ENCODE measurements at places on chromosomes 12 and 14.

DNA sequence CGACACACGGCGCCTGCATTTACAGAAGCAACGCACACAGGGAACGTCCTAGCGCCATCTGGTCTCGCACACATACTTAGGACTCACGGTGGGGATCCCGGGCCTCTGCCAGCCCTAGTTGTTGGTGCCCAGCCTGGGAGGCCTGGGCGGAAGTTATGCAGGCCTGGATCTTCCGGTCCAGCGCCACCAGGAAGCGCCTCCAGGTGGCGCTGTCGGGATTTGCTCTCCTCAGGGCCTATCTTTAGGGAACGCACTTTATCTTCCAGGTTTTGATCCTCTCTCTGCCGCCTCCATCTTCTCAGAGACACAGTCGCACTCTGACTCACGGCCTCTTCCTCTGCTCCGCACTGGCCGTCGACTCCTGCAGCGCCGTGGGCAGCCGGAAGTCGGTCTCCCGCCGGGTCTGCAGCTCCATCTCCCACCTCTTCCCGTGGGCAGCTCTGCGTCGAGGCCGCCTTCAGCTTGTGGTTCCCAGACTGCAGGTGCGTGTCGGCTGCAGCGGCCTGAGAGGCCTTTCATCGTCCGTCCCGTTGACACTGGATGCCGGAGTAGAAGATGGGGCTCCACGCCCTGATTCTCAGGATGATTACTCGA, 760.4 kb downstream of the TMEM121 start:
- DNase-seq, result no peak

DNA sequence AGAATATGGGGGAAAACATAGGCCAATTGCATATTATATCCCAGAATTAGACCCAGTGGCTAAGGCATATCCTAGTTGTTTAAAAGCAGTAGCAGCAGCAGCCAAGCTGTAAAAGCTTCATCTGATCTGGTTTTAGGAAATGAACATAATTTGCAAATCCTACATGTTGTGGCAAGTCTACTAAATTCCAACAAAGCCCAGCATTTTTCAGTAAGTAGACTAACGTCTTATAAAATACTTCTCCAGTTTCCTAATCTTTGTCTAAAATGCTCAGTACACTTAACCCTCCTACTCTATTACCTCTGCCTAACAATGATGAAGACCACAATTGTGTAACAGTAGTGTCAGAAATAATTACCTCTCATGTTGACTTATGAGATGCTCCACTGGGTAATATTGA, 70.9 kb upstream of the RERGL start:
- DNase-seq, result no peak

GRCh38 chr12:29662734-29663323, 120.9 kb downstream of the TMTC1 start:
- DNase-seq, result peak; percentile 18

GRCh38 chr12:6228535-6229223, 28.5 kb downstream of the CD9 start:
- peak; percentile 55 for DNase-seq

GRCh38 chr12:15225136-15225862, 4.1 kb upstream of the RERG start:
- DNase-seq, result no peak

DNA sequence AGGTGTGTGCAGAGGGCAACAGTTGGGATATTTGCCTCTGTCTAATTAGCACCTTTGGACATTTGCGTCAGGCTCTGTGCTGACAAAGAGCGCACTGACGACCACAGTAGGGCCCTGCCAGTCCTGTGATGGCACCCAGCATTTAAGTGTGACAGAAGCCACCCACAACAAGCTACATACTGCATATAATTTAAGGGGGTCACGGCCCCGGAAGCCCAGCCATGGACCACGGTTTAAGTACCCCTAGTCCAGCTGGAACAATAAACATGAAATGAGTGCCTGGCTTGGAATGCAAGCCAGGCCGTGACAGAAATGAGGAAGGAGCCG, 16.8 kb upstream of the DYNC1H1 start:
- no peak for DNase-seq

- DNase-seq, result no peak
Measured at GRCh38 chr14:100403802-100404365, 80.7 kb downstream of the SLC25A47 start.

- no peak for DNase-seq
Measured at GRCh38 chr12:11431486-11431885, 36.1 kb upstream of the PRB2 start.

DNA sequence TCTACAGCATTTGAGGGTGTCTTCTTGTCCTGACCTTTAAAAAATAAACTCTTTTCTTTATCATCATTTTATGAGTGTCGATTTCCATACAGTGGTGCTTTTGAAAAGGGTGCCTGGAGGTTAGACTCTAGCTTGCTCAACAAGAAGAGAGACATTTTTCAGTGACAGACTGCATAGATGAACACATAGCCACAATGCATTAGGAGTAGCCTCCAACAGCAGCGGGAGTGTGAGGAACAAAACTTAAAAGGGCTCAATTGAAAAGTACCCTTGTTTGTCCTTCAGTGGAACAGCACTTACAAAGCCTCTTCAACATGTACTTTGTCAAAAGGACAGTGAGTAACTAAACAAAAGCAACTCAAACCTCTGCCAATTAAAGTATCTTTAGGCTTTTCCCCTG, 119.3 kb downstream of the SOX5 start:
- DNase-seq, result no peak

- DNase-seq, result no peak
Measured at GRCh38 chr12:115990241-115990640, 287.3 kb downstream of the MED13L start.

GRCh38 chr12:55743406-55744339, 751 bp downstream of the GDF11 start:
- no peak for DNase-seq

- DNase-seq, result no peak
Measured at GRCh38 chr14:84282618-84283017, 1247.3 kb upstream of the FLRT2 start.

DNA sequence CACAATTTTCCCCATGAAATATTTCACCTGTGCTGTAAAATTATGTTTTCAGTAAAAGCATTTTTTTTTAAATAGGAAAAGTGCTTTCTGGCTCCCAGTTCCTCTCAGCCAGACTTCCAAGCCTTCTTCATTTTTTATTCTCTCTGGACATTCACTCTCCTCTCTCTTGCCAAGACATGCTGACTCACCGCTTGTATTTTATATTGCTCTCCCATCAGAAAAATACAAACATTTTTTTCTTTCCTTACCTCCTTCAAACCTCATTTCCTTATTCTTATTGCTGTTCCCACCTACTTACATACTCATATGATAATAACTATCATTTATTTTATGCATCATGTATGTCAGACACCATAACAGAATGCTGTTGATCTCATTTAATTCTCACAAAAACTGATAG, 37.7 kb upstream of the ZNF641 start:
- no peak for DNase-seq

GRCh38 chr14:29461101-29461500, 466.5 kb downstream of the PRKD1 start:
- DNase-seq, result peak; percentile 16

DNA sequence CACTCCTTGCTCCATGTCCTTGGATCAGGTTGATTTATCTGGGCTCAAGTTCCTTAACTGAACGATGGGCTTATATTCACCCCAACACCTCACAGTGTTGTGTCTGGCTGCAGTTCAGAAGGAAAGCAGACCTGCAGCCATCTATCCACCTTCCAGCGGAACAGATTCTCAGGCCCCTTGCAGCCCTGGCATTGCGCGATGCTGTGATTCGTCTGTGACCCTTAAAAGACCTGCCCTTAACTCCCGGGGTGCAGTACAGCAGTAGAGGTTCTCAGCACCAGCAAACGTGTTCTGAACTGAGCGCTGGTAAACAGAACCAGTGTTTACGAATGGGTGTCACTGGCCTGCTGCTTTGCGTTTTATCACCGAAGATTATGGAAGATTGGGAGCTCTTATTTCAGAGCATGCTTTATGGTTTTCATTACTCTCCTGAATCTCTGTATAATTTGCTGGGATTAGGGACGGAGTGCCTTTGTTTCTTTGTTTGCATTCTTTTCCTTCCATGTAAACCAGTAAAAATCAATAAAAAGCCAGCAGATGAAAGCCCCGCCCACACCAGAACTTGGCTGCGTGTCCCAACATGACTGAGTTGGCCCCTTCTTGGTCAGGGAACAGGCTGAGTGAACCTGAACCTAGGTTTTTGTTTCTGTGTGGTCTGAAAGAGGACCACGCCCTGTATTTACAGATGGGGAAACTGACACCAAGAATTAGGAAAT, 286.7 kb upstream of the CRY1 start:
- DNase-seq, result no peak

- no peak for DNase-seq
Measured at GRCh38 chr12:46358791-46359666, 13.5 kb downstream of the SLC38A2 start.

GRCh38 chr12:103518899-103519298, 23.1 kb upstream of the C12orf42 start:
- DNase-seq, result no peak

- no peak for DNase-seq
Measured at GRCh38 chr14:92122761-92123160, 992 bp downstream of the CPSF2 start.

DNA sequence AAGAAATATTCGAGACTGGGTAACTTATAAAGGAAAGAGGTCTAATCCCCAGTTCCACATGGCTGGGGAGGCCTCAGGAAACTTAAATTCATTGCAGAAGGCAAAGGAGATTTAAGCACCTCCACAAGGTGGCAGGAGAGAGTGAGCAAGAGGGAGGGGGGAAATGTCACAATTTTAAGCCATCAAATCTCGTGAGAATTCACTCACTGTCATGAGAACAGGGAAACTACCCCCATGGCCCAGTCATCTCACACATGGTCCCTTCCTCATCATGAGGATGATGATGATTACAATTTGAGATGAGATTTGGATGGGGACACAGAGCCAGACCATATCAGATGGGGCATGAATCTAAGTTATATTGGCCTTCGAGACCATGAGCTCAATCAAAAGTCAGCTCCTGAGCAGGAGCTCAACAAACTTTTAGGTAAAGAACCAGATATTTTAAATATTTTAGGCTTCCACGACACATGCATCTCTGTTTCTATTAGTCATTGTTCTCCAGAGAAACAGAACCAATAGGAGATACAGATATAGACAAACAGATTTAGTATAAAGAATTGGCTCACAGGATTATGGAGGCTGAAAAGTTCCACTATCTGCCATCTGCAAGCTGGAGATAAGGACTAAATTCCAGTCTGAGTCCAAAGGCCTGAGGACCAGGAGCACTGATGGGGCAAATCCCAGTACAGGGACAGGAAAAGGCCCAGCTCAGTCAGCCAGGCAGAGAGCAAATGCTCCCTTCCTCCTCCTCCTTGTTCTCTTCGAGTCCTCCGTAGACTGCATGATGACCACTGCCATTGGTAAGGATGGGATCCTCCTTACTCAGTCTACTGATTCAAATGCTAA, 24.9 kb downstream of the DGLUCY start:
- no peak for DNase-seq

DNA sequence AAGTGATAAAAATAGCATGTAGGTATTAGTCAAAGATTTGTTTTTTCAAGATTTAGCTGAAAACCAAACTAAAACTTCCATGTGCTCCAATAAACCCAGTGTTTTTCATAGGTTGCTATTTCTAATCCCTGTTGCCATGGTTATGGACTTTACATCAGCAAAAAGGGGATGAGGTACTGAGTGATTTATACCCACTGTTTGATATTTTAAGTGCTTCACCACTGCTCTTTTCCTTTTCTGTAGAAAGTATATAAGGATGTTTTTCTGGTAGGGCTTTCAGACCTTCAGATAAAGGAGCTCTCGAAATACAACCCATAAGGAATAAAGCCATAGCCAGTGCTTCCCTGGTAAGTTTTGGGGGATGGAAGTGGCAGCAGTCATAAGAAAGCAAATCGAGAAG, at the start of gene OTOGL:
OTOGL (plus strand) TSS at position 279 of the 400 bp plus-strand sequence. CDS start 109,895 bp downstream, outside the sequence.
- DNase-seq, result no peak

GRCh38 chr12:58097741-58098140, 156.4 kb downstream of the ATP23 start:
- DNase-seq, result no peak

GRCh38 chr14:24147761-24148428, 597 bp downstream of the RNF31 start:
- DNase-seq, result no peak

- no peak for DNase-seq
Measured at GRCh38 chr12:47899466-47899865, 5.3 kb downstream of the VDR start.

DNA sequence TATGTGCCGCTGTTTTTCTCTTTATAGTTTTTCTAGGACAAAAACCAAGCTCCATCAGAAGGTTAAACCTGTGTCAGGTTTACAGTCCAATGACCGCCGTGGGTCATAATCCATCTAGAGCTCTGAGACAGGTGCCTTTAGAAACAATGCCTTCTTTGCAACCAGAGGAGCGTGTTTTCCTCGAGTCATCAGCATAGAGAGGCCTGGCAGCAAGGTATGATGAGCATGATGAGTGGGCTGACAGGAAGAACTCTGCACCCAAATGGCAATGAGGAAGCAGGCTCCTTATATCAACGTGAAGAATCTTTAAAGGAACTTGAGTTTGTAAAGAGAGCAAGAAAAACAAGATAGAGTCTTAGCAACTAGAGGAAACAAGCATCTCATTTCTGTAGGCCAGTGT, 60.5 kb upstream of the NUDT4 start:
- no peak for DNase-seq

DNA sequence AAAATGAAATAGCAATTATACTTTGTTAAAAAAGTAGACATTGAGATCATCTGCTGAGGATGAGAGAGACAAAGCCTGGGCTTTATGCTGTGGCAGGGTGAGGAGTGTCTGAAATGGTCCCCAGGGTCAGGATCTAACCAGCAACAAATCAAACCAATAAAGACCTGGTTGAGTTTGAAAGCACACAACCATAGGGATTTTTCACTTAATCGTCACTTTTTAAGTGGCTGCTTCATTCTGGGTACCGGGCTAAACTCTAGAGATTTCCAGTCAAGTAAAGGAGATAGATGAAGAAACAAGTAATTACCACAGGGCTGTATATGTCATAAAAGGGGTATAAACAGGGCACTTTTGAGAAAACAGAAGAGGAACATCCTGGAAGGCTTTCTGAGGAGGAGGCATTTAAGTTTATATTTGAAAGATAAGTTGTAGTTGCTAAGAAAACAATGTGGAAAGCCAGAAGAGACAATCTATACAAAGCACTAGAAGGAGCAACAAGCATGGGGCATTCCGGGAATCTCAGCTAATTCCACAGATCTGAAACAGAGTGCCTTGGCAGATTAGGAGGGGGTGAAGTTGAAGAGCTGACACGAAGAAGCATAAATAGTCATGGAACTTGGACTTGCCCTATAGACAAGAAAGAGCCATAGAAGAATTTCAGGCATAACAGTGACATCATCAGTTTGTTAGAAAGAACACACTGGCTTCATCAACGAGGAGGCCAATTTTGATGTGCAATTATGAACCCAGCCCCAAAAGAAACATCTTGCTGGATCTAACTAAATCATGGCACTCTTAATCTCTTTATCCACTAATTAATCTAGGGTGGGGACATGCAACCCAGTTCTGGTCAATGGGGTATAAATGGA, 46.9 kb upstream of the FRS2 start:
- DNase-seq, result no peak
